RWPE1 (cell line): ENCODE measurements at places on chromosomes 6 and 20.

- no peak for DNase-seq
Measured at GRCh38 chr6:52925919-52926792, 16.7 kb upstream of the GSTA3 start.

GRCh38 chr6:43707269-43707668 is 19.7 kb upstream of the MRPS18A start:
- DNase-seq, result no peak

DNA sequence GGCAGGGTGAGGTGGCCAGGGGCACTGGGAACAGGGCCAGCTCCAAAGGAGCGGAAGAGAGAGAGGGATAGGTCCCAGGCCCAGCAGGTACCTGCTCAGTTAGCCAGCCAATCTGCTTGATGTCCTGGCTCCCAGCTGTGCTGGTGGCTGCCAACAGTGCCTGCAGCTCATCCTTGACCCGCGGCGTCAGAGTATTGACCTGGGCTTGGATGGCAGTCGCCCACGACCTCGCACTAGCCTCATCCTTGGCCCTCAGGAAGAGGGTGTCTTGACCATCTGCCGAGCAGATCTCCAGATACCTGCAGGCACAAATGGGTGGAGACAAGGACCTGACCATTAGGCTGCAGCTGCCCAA is 11.1 kb upstream of the CDK5RAP1 start:
- no peak for DNase-seq

- no peak for DNase-seq
Measured at GRCh38 chr6:166355552-166355951, 13.2 kb upstream of the SFT2D1 start.

- no peak for DNase-seq
Measured at GRCh38 chr6:170198298-170198697, 92.6 kb downstream of the DLL1 start.

DNA sequence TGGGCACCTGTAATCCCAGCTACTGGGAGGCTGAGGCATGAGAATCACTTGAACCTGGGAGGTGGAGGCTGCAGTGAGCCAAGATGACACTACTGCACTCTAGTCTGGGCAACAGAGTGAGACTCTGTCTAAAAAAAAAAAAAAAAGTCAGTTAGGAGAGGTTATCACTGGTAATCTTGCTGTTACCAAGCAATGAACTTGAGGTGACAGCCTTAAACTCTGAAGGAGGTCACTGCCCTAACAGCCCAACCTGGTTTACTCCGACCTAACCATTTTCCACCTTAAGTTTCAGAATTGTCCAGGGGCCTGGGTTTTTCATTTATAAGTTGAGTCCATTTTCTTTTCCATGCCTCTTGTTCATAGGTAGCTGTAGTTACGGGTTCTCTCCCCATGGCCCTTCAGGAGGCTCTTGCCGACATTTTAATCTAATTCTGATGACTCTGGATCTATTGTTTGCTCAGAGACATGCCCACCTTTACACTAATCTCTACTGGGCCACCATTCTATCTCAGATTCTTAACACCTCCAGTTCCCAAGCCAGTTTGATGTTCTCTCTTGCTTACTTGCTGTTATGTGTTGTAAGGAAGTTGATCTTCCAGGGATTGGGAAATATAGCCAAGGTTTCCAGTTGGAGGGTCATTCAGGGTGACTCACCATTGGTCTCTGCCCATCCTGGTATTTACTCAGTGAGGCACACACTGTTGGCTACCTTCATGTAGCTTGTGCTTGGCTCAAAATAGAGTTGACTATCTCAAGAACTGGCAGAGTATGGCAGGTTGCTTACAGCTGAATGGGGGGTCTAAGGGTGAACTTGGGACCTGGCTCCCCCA is 29.1 kb downstream of the SHLD1 start:
- peak; percentile 34 for DNase-seq

GRCh38 chr20:51678026-51678697 is 90.0 kb downstream of the ATP9A start:
- no peak for DNase-seq

GRCh38 chr20:21640556-21640955 is 64.9 kb upstream of the PAX1 start:
- DNase-seq, result peak; percentile 12

DNA sequence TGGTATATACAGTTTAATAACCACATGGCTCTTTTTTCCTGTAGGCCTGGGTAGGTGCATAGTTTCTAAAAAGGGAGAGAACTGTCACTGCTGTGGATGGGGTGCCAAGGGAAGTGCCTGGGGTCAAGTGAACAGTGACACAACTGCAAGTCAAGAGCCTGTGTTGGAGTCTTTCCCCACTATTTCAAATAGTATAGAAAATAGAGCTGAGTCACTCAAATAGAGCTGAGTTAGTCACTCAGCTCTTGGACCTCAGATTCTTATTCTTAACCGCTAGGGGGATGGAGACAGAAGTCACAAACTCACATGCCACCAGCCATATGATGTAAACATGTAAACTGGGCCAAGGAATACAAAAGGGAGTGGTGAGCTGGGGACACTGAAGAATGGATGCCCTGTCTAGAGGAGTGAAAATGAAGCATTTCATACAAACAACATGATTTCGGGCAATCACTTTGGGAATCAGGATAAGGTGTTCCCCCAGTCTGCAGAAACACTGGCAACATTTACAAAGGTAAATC is 2.1 kb downstream of the NQO2 start:
- DNase-seq, result peak; percentile 48

DNA sequence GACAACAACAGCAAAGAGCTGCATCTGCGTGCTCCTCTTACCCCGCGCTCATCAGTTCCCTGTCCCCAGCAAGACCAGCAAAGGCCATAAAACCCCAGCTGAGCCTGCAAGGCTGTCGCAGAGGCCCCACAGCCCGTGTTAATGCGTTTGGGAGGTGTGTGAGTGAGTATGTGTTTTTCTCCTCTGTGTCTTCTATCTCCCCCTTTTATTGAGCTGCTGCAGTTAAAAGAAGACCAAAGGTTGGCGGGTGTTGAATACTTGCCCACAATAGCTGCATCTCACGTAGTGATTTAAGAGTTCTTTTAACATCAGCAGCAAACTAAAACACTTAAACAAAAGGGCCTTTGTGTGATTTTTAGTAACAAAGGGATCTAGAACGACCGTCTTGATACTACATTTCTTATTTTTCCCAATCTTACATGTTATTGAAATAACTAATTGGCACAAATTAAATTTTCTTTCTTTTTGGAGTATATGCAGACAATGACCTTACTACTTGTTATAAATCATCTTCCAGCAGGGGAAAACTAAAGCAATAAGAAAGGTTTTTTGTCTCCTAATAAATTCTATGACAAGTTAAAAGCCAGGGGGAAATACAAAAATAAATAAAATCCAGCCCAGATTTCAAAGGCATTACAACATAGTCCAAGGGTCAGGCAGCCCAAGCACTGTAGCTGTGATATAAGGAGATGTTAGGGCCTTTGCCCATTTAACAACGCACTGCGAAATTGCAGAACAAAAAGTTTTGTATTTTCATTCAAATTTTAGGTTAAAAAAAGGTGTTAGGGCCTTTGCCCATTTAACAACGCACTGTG is 27.2 kb upstream of the CNKSR3 start:
- DNase-seq, result no peak

GRCh38 chr6:41056768-41057490 is 3.9 kb downstream of the APOBEC2 start:
- no peak for DNase-seq

DNA sequence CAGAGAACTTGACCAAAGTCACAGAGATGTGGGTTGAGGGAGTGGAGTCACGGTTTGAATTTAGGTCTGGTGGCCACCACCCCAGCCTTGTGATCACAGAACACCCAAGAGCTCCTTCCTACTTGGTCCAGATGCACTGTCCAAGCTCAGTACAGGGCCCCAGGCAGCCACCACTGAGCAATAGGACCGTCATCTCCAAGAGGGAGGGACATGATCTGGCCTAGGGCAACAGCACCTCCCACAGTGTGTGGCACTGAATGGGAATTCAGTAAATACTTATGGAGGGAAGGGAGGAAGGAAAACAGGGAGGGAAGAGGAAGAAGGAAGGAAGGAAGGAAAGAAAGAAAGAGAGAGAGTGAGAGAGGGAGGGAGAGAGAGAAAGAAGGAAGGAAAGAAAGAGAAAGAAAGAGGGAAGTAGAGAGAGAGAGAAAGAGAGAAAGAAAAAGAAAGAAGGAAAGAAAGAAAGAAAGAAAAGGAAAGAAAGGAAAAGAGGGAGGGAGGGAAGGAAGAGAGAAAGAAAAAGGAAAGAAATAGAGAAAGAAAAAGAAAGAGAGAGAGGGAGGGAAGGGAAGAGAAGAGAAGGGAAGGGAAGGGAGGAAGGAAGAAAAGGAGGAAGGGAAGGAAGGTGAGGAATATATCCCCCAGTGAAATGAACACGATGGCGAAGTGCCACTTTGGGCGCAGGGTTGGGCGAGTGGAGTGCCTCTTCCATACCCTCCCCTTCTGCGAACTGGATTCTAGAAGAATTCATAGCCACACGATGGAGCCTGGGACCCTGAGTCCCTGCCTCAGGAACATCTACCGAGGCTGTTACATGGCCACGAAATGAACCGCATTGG is 243.7 kb downstream of the TFAP2C start:
- DNase-seq, result no peak

GRCh38 chr6:54617730-54618129 is 228.8 kb upstream of the FAM83B start:
- peak; percentile 5 for DNase-seq
